ENCODE measurements at places on chromosomes 16 and 17.

- no peak for DNase-seq
Measured at GRCh38 chr17:34365340-34365739, 2.3 kb upstream of the CCL1 start.

DNA sequence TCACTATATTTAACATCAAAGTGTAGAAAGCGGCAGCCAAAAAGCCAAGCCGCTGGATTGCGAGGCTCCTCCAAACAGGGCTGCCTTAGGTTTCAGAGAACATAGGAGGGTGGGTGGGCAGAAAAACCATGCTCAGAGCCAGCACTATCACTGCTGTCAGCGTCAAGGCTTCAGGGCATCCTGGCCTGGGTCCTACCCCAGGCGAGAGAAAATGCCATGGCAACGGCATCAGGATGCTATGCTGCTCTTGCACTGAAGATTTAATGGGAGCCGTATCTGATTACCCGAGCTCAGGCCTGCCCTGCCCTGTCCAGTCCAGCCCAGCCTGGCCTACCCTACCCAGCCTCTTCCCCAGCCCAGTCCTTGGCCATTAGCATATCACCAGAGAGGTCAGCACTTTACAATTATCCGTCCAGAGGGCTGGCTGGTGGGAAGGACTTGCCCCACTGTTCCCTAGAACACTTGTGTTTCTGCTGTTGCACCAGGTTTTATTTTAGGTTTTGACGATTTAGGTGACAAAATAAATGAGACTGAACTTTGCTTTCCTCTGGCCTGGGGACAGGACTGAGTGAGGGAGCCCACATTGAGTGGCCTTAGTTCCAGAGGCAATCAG, 61.1 kb downstream of the TOM1L2 start:
- no peak for DNase-seq

- DNase-seq: no peak
Measured at GRCh38 chr16:4855371-4855770, 8.1 kb downstream of the UBN1 start.

- peak; percentile 92 for DNase-seq
Measured at GRCh38 chr17:78130437-78131101, at the start of gene TMC8. Gene TMC8 (plus strand): TSS chr17:78130771. CDS start chr17:78131589, 818 bp downstream.

GRCh38 chr17:81323411-81323868, 28.3 kb upstream of the SLC38A10 start:
- DNase-seq: no peak

GRCh38 chr17:30332057-30332542, 1.8 kb downstream of the TMIGD1 start:
- peak; percentile 74 for DNase-seq
